Activated CD8-positive, alpha-beta memory T cell treated with anti-CD3 and anti-CD28 coated beads for 48 hours (primary cell): ENCODE measurements at places on chromosomes 12 and 14.

DNA sequence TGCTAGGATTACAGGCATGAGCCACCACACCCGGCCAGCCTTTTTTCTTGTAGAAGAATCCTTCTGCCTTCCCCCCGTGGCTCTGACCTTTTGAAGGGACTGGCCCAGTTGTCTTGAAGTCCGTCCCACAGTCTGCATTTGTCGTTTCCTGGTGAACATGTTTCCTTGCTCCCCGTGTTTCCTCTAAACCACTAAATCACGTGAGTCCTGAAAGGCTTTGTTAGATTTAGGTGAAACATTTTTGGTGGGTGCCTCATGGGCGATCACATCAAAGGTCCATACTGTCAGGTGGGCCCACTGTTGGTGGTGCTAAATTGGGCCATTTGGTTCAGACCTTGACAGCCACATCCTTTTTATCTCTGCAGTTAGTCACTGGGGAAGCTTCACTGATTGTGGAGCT lies 26.3 kb downstream of the MLXIP start:
- DNase-seq: no peak

DNA sequence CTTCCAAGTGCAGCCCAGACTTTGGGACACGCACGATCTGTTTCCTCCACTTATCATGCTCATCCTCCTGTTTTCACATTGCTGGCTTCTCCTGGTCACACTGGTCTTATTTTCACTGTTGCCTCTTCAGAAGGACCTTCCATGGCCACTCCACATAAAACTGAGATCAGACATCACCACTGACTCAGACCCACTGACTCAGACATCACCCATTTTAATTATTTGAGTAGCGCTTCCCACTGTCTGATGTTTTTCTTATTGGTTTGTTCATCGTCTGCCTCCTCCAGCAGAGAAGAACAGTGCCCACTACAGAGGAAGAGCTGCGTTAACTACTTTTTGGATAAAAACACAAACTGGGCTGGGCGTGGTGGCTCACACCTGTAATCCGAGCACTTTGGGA lies 270.5 kb upstream of the PWP1 start:
- no peak for DNase-seq

- no peak for DNase-seq
Measured at GRCh38 chr14:33529787-33530757, 420.8 kb downstream of the EGLN3 start.

DNA sequence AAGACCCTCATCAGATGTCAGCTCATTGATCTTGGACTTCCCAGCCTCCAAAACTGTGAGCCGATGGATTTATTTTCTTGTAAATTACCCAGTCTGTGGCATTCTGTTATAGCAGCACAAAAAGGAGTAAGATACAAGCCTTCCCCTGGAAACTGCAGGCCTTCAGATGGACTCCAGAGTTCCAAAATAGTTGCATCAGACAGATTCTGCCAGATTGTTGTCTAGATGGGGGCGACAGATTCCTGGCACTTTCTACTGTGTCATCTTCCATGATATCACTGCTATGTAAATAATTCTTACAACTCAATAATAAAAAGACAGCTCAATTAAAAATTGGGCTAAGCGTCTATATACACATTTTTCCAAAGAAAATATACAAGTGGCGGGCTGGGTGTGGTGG lies 17.2 kb upstream of the MARK3 start:
- no peak for DNase-seq

DNA sequence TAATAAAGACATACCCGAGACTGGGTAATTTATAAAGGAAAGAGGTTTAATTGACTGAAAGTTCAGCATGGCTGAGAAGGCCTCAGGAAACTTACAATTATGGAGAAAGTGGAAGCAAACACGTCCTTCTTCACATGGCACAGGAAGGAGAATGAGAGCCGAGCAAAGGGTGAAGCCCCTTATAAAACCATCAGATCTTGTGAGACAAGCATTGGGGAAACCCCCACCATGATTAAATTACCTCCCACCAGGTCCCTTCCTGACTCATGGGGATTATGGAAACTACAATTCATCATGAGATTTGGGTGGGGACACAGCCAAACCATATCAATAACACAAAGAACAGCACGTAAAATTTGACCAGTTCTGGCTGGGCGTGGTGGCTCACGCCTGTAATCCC lies 85.6 kb upstream of the ATF7IP start:
- DNase-seq: no peak
